CD4-positive, alpha-beta T cell (primary cell): ENCODE measurements at places on chromosomes 11 and 22.

DNA sequence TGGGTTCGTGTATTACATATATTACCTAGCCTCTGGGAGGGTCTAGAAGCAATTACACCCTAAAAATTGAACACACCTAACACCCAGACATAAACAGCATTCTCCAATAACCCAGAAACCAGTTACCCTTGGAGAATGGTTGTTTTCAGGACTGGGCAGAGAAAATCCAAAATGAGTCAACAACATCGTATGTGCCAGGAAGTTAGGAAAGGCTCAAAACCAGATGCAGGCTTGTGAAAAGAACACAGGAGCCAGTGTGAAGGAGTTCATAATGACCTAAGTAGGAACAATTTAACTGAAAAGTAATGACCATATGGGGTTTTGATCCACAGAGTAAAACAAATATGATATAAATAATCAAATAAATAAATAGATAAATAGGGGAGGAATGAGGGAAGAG is 5.1 kb upstream of the CLPB start:
- no peak overlapping the region for H3K4me3 ChIP-seq
- H3K27me3 ChIP-seq: no peaks in the 10 kb centered on the region
- peaks cover 8% of the 10 kb centered on the region for H3K4me1 ChIP-seq
- no peak for DNase-seq
- no peak overlapping the region for H3K27ac ChIP-seq

DNA sequence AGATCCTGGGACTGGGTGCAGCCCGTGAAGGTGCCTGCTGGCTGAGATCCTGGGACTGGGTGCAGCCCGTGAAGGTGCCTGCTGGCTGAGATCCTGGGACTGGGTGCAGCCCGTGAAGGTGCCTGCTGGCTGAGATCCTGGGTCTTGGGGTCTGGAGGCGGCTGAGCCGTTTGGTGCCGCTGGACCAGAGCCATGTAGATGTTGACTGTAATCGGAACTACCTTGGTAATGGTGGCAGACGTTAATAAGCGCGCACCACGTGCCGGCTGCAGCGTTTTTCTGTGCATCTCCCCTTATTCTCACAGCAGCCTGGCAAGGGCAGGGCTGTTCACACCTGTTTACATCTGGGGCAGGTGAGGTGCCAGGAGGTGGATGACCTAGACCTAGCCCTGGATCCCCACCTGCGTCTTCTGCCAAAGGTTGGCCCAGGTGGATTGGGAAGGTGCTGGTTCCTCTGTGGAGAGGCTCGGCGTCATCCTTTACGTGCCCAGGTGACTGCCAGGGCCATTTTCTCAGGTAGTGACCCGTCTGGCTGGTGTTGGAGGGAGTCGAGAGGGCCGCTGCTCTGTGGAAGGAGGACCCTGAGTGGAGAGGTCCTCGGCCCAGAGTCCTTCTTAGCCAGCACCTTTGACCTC is 382.5 kb downstream of the TBC1D22A start:
- peaks cover 2% of the 10 kb centered on the region for H3K36me3 ChIP-seq
- H3K4me3 ChIP-seq: no peak overlapping the region
- H3K27ac ChIP-seq: no peak overlapping the region
- no peaks in the 10 kb centered on the region for H3K27me3 ChIP-seq

- no peaks in the 10 kb centered on the region for H3K27me3 ChIP-seq
- H3K27ac ChIP-seq: no peak overlapping the region
- DNase-seq: no peak
- no peaks in the 10 kb centered on the region for H3K4me1 ChIP-seq
- H3K36me3 ChIP-seq: no peaks in the 10 kb centered on the region
Measured at GRCh38 chr11:38425578-38425977, 1827.5 kb upstream of the RAG2 start.

DNA sequence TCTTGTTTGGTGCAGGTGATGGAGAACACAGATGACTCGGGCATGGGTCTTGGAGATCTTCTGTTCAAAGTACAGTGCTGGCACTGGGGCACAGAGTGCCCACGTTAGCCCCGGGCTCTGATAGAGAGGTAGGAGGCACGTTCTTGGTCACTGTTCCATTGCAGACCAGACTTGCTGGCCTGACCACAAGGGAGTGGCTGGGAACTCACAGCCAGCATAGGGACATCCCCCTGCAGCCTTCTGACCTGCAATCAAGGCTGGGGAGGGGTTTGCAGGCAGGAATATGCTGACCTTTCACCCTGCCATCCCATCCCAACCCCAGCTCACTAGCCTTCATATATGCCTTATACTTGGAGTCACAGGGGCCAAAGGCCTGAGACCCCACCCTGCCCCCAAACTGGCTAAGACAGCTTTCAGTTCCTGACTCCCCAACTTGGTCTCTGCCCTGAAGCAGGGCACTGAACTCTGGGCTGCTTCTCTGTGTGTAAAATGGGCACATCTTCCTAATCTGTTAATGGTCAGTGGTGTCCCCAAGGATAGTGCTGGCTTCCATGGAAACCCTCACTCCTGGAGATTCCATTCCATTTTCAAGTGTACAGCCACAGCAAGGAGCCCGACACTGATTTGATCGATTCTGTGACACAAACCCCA is 4.6 kb downstream of the MRPL49 start:
- H3K36me3 ChIP-seq: peaks cover 78% of the 10 kb centered on the region
- H3K27me3 ChIP-seq: no peaks in the 10 kb centered on the region
- H3K4me3 ChIP-seq: no peak overlapping the region
- peaks cover 24% of the 10 kb centered on the region for H3K4me1 ChIP-seq
- no peak overlapping the region for H3K27ac ChIP-seq
- no peak for DNase-seq

DNA sequence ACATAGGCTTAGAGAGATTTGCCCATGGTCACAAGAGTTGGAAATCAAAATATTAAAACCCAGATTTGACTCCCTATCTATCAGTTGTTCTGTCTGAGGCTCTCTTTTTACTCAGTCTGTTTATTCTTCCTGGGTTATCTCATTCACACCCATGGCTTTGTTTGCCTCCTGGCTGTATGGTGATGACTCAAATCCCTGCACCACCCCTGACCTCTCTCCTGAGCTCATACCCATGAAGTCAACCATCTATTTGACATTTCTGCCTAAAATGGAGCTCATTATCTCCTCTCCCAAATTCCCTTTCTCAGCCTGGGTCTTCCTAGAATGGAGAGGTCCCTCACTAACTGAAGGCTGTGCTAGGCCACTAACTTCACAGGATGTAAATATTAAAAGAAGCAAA is 27.8 kb upstream of the CCDC134 start:
- H3K36me3 ChIP-seq: no peaks in the 10 kb centered on the region
- no peak overlapping the region for H3K4me3 ChIP-seq
- H3K4me1 ChIP-seq: peaks cover 1% of the 10 kb centered on the region

GRCh38 chr11:86575208-86575855 is 97.1 kb downstream of the ME3 start:
- no peaks in the 10 kb centered on the region for H3K4me1 ChIP-seq
- H3K27me3 ChIP-seq: no peaks in the 10 kb centered on the region
- H3K27ac ChIP-seq: no peak overlapping the region
- no peak overlapping the region for H3K4me3 ChIP-seq
- DNase-seq: no peak

DNA sequence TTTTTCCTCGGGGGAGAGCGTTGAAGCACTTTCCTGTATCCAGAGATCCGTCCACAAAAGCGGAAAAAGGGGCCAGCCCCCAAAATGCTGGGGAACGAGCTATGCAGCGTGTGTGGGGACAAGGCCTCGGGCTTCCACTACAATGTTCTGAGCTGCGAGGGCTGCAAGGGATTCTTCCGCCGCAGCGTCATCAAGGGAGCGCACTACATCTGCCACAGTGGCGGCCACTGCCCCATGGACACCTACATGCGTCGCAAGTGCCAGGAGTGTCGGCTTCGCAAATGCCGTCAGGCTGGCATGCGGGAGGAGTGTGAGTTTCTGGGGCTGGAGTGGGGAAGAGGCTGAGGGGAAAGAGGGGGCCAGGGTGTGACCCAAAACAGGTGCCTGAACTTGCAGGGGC is 2.6 kb downstream of the NR1H3 start:
- no peak overlapping the region for H3K27ac ChIP-seq
- H3K4me3 ChIP-seq: no peak overlapping the region
- H3K36me3 ChIP-seq: no peaks in the 10 kb centered on the region
- H3K4me1 ChIP-seq: peaks cover 20% of the 10 kb centered on the region
- DNase-seq: no peak
- no peaks in the 10 kb centered on the region for H3K27me3 ChIP-seq

DNA sequence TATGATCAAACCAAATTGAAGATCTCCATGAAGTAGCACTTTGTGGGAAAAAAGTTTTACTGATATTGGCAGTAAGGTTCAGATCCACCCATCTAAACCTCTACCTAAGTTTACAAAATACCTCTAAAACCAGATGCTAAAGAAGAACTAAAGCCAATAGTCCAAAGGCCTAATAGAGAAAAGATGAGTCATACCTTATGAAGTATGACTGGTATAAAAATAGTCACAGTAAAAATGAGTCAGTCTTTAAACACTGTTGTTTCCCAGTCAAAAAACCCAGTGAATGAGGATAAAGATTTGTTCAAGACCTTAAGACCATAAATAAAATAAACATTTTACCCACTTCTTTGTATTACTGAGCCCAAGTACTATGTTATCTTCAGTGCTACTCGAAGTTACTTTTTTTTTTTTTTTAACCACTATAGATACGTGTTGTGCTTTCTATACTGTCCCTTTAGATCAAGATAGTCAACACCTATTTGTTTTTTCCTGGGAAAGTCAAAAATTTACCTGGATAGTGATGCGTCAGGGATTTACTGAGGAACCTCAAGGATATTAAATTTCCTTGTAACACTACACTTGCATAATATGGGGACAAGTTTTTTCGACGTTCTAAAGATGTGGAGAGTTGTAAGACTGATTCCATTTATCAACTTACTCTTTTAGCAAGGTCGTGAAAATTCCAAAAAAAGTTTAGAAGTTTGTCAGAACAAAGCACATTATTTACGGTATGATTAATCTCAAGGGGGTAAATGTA is 87.3 kb downstream of the CCDC73 start:
- no peak overlapping the region for H3K4me3 ChIP-seq
- no peaks in the 10 kb centered on the region for H3K36me3 ChIP-seq
- H3K4me1 ChIP-seq: no peaks in the 10 kb centered on the region
- no peak for DNase-seq
- H3K27ac ChIP-seq: no peak overlapping the region
- no peaks in the 10 kb centered on the region for H3K27me3 ChIP-seq

- no peak for DNase-seq
Measured at GRCh38 chr11:2537896-2538724, 93.3 kb downstream of the KCNQ1 start.

DNA sequence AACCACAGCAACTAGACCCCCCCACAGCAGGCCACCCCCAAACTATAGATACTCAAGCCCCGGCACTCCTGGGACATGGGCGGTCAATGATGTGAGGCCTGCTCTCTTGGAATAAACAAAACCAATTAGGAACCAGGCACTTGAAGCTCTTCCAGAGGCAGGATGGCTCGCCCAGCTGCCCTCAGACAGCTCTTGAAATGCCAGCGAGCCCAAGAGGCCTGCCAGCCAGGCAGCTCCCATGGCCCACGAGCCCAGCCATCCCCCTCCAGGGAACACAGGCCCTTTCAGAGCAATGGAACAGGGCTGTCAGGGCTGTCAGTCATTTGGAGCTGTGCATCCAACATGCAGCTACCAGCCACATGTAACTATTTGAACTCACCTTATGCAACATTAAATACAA is 34.0 kb upstream of the TFIP11 start:
- DNase-seq: no peak
- peaks cover 20% of the 10 kb centered on the region for H3K36me3 ChIP-seq

GRCh38 chr11:114326151-114326550 is 30.0 kb downstream of the NNMT start:
- H3K27ac ChIP-seq: no peak overlapping the region
- no peaks in the 10 kb centered on the region for H3K4me1 ChIP-seq
- H3K4me3 ChIP-seq: no peak overlapping the region

- no peaks in the 10 kb centered on the region for H3K27me3 ChIP-seq
- H3K27ac ChIP-seq: no peak overlapping the region
- H3K36me3 ChIP-seq: no peaks in the 10 kb centered on the region
- no peaks in the 10 kb centered on the region for H3K4me1 ChIP-seq
- no peak for DNase-seq
Measured at GRCh38 chr11:16587670-16588069, 150.8 kb upstream of the C11orf58 start.

DNA sequence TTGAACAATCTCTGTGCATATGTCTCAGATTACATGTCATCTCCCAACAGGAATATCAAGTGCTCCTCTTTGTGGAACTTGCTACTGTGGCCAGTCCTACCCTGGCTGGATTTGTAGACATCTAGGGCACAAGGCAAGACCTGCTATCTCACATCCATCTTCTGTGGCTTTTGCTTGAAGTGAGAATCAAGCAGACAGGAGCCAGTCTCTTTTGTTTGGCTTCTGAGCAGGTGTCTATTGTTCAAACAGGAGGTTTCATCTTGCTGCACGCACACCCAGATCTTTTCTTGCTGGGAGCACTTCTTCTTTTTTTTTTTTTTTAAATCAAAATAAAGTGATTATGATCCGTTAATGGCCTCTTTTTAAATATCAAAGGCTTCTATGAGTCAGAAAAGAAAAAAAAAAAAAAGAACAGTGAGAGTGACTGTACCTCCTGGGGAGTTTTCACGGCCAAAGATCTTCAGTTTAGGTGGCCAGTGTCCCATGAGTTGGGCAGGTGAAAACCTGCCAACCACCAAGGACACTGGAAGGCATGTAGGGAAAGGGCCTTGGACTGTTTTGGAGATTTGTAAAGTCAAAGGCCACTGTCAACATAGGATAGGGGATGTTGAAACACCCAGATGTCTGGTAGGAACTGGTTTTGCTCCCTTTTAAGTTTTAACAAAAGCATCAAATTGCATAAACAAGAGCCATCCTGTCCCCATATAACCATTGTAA is 78.1 kb downstream of the CD44 start:
- H3K4me3 ChIP-seq: no peak overlapping the region
- peak overlapping the region; percentile 50 for H3K27ac ChIP-seq
- H3K4me1 ChIP-seq: peaks cover 47% of the 10 kb centered on the region
- peaks cover 93% of the 10 kb centered on the region for H3K36me3 ChIP-seq
- no peaks in the 10 kb centered on the region for H3K27me3 ChIP-seq
- peak; percentile 26 for DNase-seq

- H3K36me3 ChIP-seq: no peaks in the 10 kb centered on the region
- no peak overlapping the region for H3K4me3 ChIP-seq
- H3K4me1 ChIP-seq: no peaks in the 10 kb centered on the region
- H3K27ac ChIP-seq: no peak overlapping the region
- H3K27me3 ChIP-seq: no peaks in the 10 kb centered on the region
Measured at GRCh38 chr11:116613206-116613875, 159.4 kb downstream of the BUD13 start.

DNA sequence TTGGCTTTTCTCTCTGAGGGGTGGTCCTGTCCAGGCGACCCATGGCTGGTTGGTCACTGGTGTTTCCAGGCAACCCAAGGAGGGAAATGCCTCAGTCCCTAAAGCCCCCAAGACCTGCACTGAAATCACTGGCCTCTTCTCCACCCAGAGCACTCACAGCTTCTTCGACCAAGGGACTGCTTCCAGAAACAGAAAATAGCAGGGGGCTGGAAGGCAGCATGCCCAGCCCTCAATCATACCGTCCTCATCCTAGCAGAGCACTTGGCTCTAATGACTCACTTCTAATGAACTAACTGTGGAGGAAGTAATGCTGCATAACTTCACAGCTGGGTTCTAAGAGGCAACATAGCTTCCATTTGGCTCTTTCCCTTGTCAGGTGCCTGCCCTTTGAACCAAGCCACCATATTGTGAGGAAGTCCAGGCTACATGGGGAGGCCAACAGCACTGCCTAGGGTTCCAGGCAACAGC is 27.6 kb downstream of the DKK3 start:
- no peak for DNase-seq
- H3K27ac ChIP-seq: no peak overlapping the region
- H3K4me1 ChIP-seq: no peaks in the 10 kb centered on the region
- H3K36me3 ChIP-seq: no peaks in the 10 kb centered on the region
